GM12865 (cell line): ENCODE measurements at places on chromosomes 1 and 21.

GRCh38 chr1:164154622-164155021, 404.4 kb upstream of the PBX1 start:
- no peak for DNase-seq

DNA sequence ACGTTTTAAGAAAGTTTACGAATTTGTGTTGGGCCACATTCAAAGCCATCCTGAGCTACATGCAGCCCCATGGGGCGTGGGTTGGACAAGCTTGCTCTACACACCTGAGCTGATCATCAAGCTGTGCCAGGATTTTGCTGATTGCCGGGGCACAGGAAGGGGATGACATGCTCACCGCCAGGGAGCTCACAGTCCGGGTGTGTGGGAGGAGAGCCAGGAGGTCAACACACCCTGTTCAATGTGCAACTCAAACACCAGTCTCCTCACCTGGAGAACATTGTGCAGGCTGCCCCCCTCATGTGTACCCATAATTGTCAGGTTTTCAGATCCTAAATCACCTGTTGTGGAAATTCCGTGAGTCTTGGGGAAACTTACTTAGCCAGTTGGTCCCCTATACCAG, 969 bp downstream of the CYP4A11 start:
- no peak for DNase-seq

- no peak for DNase-seq
Measured at GRCh38 chr1:201660931-201661822, 122.2 kb downstream of the NAV1 start.

DNA sequence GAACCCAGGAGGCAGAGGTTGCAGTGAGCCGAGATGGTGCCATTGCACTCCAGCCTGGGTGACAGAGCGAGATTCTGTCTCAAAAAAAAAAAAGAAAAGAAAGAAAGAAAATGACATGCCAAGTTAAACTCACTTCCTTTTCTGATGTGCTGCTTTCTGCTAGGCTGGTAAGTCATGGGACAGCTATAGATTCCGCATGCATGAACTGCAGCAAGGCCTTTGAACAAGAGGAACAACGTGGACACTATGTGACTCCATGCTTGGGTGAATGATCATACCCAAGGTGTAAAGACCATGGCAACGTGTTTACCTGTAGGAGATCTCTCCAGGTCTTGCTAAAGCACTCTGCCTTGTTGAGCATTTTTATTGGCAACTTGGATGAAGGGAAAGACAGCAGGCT, 10.3 kb upstream of the TTF2 start:
- DNase-seq: no peak

DNA sequence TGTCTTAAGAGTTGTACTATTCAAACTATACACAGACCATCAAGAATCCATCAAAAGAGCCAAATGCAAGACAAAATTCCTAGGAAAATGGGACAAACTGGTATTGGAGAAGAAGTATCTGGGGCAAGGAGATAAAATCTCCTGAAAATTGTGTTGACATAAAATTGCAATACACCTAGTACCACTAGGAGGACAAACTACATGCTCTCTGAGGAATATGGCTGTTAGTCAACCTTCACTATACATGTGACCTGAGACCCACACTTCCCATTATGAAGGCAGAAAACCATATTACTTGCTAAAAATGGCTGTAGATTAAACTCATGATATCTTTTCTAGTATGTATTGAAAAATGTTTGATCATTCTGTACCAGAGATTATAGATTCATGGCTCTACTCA, 30.0 kb downstream of the IRF2BP2 start:
- DNase-seq: no peak

DNA sequence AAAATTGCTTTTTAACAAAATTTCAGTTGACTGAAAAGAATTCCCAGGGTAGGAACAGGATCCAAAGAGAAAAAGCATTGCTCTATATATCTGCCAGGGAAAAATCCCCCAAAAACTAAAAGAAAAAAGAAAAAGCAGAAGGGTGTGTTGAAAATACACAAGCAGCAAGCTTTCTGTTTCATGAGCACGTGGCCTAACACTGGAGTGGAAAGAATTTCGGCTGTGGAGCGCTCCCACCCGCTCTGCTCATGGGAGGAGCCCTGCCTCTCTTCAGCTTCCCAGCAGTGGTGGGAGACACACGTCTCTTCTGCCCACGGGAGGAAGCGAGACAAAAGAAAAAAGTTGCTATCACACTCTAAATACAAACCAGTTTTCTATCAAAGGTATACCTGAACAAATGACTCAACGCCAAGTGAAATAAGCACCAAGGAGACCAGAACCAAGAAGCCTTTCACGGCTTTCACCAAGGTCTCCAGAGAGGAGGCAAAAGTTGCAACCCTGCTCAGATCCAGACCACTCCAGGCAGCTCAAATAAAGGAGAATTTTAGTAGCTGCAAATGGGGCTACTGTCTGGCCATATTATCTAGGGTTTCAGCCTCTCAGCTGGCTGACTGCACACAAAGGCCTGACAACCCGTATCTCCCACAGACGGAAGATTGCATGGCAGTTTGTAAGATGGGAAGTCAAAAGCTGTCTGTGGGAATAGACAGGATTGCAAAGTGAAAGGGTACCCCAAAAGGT, 29.5 kb upstream of the ZNF496 start:
- DNase-seq: no peak

- DNase-seq: no peak
Measured at GRCh38 chr1:32332290-32333079, 3.5 kb downstream of the MARCKSL1 start.
